Cardiac atrium fibroblast (primary cell): ENCODE measurements at places on chromosomes 3 and 15. TPM values are rescaled to one million over a fixed set of nuclear protein-coding genes. Genes with fewer than 3 reads are reported as not detected.

Gene SPINK8
- not detected in 2 replicates for total RNA-seq

Gene DENND6A
- 21.9 and 22.7 TPM in 2 replicates for total RNA-seq

Gene CCR9
- not detected in 2 replicates for total RNA-seq

Gene COMMD4
- 68.0 and 86.5 TPM in 2 replicates for total RNA-seq

Gene PYGO1
- 3.8 and 9.2 TPM in 2 replicates for total RNA-seq

Gene SMAD6
- 48.9 and 59.3 TPM in 2 replicates for total RNA-seq

Gene EXD1
- not detected in 2 replicates for total RNA-seq

Gene ADGRG7
- total RNA-seq = not detected in 2 replicates

Gene CLDN1
- total RNA-seq = 0.32 TPM in 1 of 2 replicates, not detected in the other

Gene RBPMS2
- under 0.01 TPM in 1 of 2 replicates, not detected in the other for total RNA-seq

Gene TLR9
- not detected in 2 replicates for total RNA-seq

Gene APOD
- 45.9 and 53.8 TPM in 2 replicates for total RNA-seq

Gene HTD2
- 4.0 and 9.4 TPM in 2 replicates for total RNA-seq

Gene PLA2G4F
- total RNA-seq = not detected in 2 replicates

Gene CRABP1
- not detected in 2 replicates for total RNA-seq

Gene KNG1
- not detected in 2 replicates for total RNA-seq

Gene ZNF80
- total RNA-seq = not detected in 2 replicates

Gene RHCG
- total RNA-seq = 0.16 TPM in 1 of 2 replicates, not detected in the other

Gene LRRFIP2
- 29.1 and 33.5 TPM in 2 replicates for total RNA-seq

Gene PAK6
- total RNA-seq = 0.16 TPM in 1 of 2 replicates, not detected in the other

Gene LMCD1
- total RNA-seq = 81.0 and 108 TPM in 2 replicates

Gene ZKSCAN7
- 5.8 and 7.0 TPM in 2 replicates for total RNA-seq

Gene GPR171
- not detected in 2 replicates for total RNA-seq

Gene SLC2A2
- total RNA-seq = not detected in 2 replicates

Gene LRRN1
- under 0.01 TPM in 1 of 2 replicates, not detected in the other for total RNA-seq

Gene RARRES1
- total RNA-seq = 5.8 and 13.9 TPM in 2 replicates

Gene SLC22A13
- total RNA-seq = not detected in 2 replicates

Gene GUCA1C
- not detected in 2 replicates for total RNA-seq

Gene C3orf85
- not detected in 2 replicates for total RNA-seq

Gene CYP8B1
- total RNA-seq = not detected in 2 replicates

Gene ADAMTSL3
- total RNA-seq = 3.9 and 7.2 TPM in 2 replicates

Gene TNFAIP8L3
- total RNA-seq = 3.8 and 8.1 TPM in 2 replicates

Gene SLC15A2
- 0.18 and 0.32 TPM in 2 replicates for total RNA-seq

Gene SCAPER
- 6.9 and 22.2 TPM in 2 replicates for total RNA-seq

Gene NDUFB5
- total RNA-seq = 110 and 119 TPM in 2 replicates

Gene PRSS50
- not detected in 2 replicates for total RNA-seq

Gene RFX7
- 3.1 and 7.5 TPM in 2 replicates for total RNA-seq

Gene DPPA2
- not detected in 2 replicates for total RNA-seq

Gene CCDC80
- total RNA-seq = 464 and 572 TPM in 2 replicates

Gene ATP8B4
- total RNA-seq = 0.18 and 0.49 TPM in 2 replicates

Gene CPLX3
- total RNA-seq = not detected in 2 replicates

Gene ADAMTS17
- total RNA-seq = 0.90 and 1.5 TPM in 2 replicates

Gene ACOX2
- total RNA-seq = 9.9 and 12.0 TPM in 2 replicates

Gene GPR62
- not detected in 2 replicates for total RNA-seq

Gene USP50
- total RNA-seq = 1.6 TPM in 1 of 2 replicates, not detected in the other

Gene ALDH1A3
- 23.1 and 53.0 TPM in 2 replicates for total RNA-seq
